ENCODE measurements at places on chromosomes 7 and 10.

DNA sequence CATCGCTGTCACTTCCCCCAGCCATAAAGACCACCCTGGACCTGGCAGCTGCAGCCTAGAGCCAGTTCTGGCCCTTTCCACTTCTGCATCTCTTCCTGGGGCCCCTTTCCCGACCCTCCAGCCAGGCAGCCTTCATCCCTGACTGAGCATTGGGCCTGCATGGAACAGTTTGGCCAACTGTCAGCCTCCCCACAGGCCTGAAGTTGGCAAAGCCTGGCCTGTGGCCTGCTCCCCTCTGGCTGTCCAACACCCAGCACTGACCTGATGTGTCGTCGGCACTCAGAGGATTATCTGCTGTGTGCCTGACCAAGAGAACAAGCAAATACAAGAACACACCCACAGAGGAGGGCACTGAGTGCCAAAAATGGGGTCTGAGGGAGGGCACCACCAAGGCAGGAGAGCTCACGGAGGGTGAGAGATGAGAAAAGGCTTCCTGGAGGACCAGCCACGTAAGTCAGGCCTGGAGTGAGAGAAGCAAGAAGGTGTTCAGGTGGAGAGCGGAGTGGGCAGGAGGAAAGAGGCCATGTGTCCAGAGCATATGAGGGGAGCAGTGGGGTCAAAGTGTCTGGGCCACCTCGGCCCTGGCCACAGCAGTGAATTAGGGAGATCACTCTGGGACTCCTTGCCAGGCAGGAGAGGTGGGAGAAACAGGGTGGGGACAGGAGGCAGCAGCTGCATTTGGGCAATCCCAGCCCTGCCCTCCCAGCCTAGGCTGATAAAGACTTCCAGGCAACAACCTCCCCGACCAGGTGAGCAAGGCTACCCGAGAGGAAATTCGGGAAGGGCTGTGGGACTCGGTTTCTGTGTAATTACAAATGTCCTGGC, 4.5 kb downstream of the GPRIN2 start:
- no peak for DNase-seq

DNA sequence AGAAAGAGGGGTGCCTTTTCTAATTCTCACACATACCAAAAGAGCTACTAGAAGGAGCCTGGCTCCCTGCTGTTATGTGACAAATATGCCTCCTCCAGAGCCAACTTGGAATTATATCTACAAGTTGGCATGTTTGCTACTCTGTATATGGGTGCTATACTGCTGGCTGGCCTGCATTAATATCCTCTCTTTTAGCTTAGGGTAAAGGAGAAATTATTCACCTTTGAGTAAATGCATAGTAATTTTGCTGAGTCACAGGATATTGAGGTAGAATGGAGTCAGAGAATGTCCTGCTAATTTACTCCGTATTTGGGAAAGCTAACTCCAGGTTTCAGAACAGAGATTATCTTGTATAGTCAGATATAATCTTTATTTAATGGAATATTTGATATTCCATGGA, 24.2 kb upstream of the LIPN start:
- no peak for DNase-seq

GRCh38 chr7:7820939-7821338, 102.5 kb upstream of the RPA3 start:
- DNase-seq, result no peak

- no peak for DNase-seq
Observed at GRCh38 chr10:50927522-50928189, 42.2 kb upstream of the A1CF start.

DNA sequence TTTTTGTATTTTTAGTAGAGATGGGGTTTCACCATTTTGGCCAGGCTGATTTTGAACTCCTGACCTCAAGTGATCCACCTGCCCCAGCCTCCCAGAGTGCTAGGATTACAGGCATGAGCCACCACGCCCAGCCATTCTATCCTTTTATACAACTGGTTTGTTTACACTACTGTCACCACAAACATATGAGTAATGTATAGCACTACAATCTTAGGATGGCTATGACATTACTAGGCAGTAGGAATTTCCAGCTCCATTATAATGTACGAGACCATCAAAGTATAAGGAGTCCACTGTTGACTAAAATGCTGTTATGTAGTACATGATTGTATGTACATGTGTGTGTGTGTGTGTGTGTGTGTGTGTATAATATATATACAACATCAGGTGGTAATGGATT, 1126.1 kb upstream of the LRRN3 start:
- DNase-seq, result no peak

- no peak for DNase-seq
Observed at GRCh38 chr7:128693373-128694015, 21.4 kb downstream of the GARIN1A start.

DNA sequence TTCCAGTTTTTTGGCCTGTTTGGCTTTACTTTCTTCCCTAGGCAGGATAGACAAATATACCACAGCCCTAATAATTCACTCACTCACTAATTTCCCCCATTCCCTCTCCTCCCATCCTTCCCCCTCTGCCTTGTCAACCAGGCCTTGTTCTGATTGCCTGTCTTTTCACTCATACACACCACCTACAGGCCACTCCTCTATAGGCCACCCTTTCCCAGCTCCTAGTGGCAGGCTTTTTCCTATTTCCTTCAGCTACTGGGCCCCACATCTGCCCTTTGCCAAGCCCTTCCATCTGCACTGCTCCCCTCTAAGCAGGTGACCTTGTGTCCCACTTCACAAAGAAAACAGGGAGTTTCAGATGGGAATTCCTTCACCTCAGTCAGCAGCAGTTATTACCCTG, 59.8 kb upstream of the MSRB2 start:
- DNase-seq, result no peak

Measured in effector CD4-positive, alpha-beta T cell (primary cell).